ENCODE measurements at places on chromosomes 2 and 18.

DNA sequence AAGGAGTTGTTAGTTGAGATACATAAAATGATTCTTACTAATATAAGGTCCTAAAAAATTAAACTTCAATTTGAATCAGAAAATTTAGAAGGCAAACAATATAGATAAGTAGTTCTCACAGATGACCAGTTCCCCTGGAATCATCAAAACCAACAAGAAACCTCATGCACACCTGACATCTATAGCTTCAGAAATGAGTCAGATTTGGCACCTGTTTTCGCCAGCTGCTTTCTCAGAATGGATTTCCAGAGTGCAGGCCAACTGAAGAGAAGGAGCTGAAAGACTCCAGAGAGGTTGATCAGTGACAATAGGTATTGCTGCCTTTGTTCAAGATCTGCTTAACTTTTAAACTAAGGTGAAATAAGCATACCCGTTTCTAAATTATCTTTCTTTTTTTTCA is 192.4 kb downstream of the RDH14 start:
- no peaks in the 10 kb centered on the region for H3K4me1 ChIP-seq
- no peaks in the 10 kb centered on the region for H3K36me3 ChIP-seq
- no peak for DNase-seq

DNA sequence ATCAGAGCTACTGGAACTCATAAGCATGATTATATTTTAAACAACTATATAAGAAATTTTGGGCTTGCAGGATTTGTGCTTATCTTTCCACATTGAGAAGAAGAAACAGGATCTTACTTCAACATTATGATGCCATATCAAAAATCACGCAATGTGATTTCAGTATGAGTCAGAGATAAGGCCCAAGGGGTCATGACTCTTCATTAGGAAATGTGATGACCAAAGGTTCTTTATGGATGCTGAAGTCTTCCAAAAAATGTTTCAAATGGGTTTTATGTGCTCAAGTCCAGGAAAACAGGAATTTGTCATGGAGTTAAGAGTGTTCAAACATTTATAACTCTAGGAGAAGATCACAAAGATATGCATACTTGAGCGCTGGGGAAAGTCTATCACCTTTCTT is 7.8 kb upstream of the SERPINB2 start:
- no peak for DNase-seq
- no peak overlapping the region for H3K4me3 ChIP-seq
- H3K4me1 ChIP-seq = no peaks in the 10 kb centered on the region
- no peak overlapping the region for H3K27ac ChIP-seq
- no peaks in the 10 kb centered on the region for H3K27me3 ChIP-seq

DNA sequence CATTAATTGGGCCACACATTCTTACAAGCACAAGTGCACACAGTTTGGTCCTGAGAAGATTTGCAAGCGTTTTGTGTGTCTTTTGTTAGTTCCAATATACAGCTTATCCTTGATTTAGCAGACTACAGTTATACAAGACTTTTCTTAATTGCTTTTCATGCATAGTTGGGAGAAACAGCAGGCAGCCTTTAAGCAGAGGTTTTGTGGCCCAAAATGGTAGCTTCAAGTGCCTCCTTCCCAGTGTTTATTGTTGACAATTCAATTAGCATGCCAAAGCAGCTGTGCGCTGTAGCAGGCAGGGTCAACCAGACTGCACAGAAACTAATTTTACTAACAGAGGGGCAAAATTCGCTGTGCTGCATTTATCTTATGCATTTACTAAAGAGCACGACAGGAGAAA is 47.5 kb downstream of the FRZB start:
- H3K36me3 ChIP-seq = no peaks in the 10 kb centered on the region
- H3K27me3 ChIP-seq = no peaks in the 10 kb centered on the region
- peak overlapping the region; percentile 25 for H3K27ac ChIP-seq
- peak; percentile 10 for DNase-seq
- no peak overlapping the region for H3K4me3 ChIP-seq

- H3K4me3 ChIP-seq = no peak overlapping the region
- no peak overlapping the region for H3K27ac ChIP-seq
- DNase-seq = no peak
- no peaks in the 10 kb centered on the region for H3K27me3 ChIP-seq
These were observed 74.6 kb downstream of the DHRS9 start for GRCh38 chr2:169143998-169144397.

DNA sequence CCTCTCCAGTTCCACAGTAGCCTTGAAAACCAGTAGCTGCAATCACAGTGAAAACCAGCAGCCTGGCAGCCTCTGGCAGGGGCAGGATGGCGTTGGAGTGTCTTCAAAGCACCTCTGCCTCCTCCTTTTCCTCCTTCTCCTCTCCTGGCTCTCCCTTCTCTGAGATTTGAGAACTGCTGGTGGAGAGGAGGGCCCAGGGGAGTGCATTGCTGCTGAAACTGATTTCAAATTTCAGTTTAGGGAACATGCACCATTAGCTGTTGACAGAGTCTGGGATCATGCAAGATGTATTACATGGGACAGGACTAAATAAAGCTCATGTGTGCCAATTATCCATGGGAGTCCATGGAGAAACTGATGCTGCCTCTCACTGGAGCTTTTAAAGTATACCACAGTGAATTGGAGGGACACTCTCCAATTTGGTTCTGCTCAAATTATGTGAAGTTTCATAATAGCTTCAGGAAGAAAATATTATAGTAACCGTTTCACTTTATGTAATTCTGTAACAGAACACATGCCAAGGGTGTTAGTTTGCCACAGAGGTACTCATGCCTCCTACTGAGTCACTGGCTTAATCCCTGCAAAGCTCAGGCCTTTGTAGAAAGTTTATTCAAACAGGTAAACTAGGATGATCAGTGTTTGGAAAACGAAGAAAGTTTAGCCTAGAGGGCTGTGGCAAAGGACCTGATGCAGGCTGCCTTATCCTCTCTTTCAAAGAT is 146.1 kb downstream of the PRPF40A start:
- H3K27ac ChIP-seq = no peak overlapping the region
- H3K36me3 ChIP-seq = no peaks in the 10 kb centered on the region
- no peaks in the 10 kb centered on the region for H3K27me3 ChIP-seq
- no peak overlapping the region for H3K4me3 ChIP-seq

DNA sequence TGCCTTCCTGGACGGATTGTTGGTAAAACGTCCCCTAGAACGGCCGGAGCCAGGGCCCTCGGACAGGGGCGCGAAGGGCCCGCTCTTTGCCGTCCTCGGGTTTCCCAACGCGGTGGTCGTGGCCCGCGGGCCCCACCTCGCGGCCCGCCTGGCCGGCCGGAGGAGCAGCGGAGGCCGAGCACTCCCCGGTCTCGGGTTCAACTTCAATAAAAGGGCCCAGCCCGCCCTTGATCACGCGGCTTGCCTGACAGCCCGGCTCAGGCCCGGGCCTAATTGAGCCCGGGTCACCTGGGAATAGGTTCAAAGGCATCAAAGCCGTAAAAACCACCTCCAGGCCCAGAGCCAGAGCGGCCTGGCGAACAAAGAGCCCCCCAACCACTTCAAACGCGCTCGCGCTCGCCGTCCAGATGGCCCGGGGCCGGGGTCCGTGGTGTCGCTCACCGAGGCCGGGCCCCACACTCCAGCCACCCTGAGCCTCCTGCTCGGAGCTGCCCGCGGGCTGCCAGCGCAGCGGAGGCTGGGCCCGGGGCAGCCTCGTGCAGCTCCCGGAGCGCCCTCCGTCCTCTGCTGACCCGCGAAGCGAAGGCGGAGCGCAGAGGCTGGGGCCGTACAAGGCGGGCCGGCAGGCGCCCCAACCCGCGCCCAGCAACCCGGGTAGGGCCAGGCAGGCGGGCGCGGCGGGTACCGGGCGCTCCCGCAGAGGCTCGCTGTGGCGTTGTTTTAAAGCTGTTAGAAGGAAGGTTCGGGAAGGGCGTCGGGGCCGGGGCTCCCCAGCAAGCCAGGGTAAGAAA is 1.1 kb upstream of the TWIST2 start:
- H3K4me3 ChIP-seq = peak overlapping the region; percentile 48
- DNase-seq = peak; percentile 76
- H3K4me1 ChIP-seq = no peaks in the 10 kb centered on the region
- H3K27ac ChIP-seq = no peak overlapping the region
- no peaks in the 10 kb centered on the region for H3K36me3 ChIP-seq
